ENCODE measurements at places on chromosomes 4 and X.

DNA sequence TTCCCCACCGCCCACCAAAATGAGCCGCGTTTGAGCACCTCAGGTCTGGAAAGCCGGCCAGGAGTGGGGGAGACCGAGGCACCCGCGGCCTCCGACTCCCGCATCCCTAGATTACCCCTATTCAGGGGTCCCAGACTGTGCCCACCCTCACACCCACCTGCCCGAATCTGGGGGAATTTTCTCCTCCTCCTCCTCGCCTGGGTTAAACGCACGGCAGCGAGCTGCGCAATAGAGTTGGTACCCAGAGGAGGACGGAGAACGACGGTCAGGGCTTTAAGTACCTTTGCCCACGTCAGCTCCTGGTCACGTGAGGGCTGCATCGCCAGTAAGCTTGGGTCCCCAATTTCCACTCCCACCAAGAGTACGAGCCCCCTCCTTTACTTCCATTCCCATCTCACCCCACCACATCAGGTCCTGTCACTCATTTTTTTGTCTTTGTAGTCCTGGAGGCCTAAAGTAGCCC is at the start of gene ARMCX2:
TSS of gene ARMCX2 (minus strand) at position 250 of the 463 bp plus-strand sequence. CDS start 2,262 bp downstream, outside the sequence.
- peak; percentile 17 for DNase-seq

- no peak for DNase-seq
Measured at GRCh38 chr4:1592709-1593417, 91.2 kb downstream of the FAM53A start.

DNA sequence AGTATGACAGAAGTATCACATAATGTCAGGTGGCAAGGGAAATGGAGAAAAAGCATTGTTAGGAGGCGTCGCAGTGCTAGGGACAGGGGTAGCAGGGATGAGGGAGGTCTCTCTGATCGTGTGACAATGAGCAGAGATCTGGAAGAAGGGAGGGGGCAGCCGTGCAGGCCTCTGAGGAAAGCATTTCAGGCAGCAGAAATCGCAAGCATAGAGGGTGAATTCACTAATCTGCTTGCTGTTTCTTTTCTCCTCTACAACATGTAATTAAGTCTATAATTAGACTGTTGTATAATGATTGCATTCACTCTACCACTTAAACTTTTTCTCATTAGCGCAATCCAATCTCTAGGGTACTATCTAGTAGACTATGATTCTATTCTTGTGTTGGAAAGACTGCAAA is 9.1 kb downstream of the CYP4V2 start:
- no peak for DNase-seq

DNA sequence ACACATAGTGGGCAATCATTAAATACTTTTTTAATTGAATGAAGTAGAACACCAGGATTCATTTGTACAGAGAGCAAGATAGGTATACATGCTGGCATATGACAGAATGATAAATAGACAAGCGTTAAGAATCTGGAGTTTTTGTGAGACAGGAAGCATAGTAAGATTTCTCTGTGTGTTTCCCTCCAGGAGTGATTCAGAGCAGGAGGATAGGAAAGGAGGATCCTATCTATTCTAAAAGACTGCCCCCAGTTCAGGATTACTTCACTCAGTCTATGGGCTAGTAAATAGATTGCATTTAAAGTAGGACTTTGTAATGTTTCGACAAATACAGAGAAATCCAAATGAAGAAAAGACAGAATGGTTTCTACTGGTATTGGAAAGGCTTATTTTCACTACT is 423.7 kb downstream of the PDGFC start:
- DNase-seq = no peak

DNA sequence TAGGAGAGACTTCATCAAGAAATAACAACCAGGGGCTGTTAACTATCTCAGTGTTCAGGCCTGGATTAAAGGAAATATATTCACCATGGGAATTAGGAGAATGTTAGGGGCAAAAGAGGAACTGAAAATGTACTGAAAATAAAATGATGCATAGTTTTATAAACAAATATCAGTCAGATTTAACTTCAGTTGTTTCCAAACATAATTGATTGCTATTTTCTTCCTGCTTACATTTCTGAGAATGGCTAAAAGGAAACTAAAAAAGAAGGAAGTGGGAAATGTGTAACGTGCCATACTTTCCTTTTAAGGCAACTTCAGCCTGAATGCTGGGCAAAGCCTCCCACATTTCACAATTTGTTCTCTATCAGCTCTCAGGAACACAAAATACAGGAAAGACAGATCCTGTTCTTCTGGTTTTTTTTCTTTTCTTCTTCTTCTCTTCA is 178.1 kb downstream of the MAML3 start:
- DNase-seq = no peak

- DNase-seq = peak; percentile 61
Measured at GRCh38 chr4:183098723-183099536, at the start of gene WWC2. Gene WWC2, plus strand, starts transcription at chr4:183099257. Its CDS starts 235 bp downstream, at chr4:183099492.

DNA sequence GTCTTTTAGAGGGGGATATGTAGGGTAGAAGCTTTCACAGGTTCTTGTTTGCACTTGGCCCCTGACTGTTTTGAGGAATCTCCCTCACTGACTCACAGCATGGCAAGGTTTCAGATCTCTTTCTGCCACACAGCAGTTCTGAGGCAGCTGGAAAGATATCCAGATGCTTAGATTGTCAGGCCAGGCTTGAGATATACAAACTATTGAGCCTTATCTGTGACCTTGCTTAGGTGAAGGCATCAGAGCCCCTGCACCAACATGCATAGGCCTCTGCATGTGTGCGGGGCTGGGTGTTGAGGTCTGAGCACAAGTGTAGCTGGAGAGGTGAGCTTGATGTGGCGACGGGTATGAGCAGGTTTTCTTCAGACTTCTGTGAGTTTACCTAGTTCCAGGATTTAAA is 80.9 kb upstream of the MSANTD1 start:
- no peak for DNase-seq

DNA sequence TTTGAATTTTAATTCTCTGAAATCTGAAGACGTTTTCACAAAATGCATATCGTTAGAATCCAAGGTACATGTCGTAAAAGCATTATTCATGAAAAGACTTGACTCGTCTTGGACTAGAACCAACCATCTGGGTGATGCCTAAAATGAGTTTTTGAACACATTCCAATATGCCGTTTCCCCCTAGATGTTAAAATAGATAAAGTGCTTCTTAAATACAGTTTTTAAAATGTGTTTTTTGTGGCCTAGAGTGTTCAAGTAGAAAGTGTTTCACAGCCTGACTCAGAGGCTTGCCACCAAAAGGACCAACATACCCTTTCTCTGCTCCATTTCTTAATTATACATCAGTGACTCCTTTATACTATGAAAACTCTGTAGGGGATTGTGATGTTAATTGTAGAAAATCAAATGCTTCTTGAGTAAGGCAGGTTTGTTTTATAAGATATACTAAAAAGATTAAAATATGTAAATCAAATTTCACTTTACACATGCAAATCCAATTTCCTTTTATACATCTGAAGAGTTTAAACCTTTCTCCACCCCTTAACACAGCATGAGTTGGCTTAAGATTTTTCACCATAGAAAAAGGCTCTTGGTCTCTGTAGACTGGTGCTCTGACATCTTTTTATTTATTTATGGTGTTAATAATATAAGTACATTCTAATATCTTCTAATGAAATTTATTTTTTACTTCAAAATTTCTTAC is 48.4 kb downstream of the PRKG2 start:
- DNase-seq = no peak

DNA sequence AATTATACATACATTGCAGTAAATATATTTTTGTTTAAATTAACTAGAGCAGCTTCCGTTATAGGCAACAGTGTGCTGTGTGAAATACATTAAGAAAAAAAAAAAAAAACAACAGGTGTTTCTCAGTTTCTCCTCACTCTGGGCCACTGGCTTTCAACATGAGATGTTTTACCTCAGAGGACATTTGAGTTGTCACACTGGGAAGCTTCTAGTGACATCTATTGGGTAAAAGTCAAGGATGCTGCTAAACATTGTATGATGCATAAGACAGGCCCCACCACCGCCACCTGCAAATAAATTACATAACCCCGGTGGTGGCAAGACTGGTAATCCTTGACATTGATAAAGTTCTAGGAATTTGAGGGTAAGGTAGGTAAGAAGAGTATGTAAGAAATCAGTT is 1512.2 kb downstream of the C4orf33 start:
- no peak for DNase-seq

GRCh38 chr4:109815151-109816081 is at the start of gene GAR1:
Gene GAR1, plus strand, starts transcription at chr4:109815762. Its CDS starts 403 bp downstream, at chr4:109816165.
- peak; percentile 72 for DNase-seq

GRCh38 chr4:26837993-26838842 is 22.4 kb upstream of the STIM2 start:
- DNase-seq = no peak

DNA sequence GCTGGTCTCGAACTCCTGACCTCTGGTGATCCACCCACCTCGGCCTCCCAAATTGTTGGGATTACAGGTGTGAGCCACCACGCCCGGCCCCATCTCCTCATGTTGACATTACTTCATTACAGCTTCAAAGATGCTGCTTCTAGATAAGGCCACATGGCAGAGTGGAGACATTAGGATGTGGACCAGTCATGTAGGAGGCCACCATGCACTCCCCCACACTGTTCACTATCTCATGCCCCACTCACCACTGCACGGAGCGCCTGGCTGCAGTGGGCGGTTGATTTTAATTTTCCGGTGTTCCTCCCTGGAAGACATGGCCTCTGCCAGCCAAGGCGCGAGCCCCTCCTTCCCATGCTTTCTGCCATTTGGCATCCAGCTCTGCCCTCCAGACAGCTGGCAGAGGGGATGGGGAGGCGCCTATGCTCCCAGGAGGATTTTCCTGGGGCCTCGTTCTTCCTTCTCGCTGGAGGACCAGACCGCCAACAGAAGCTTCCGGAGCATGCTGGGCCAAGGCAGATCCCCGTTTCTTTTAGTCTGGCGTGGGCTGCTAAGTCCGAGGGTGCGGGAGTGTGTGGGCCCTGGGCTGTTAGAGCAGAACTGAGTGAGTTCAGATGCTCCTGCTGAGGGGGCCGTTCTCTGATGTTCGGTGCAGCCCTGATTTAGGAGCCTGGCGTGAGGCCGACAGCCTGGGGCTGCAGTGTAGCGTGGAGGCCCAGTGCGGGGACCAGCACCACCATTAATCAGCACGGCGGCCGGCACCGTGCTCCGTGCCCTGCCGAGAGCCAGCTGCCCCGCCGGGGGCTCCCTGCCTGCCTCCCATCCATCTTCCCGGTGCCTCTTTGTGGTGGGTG is 93.1 kb downstream of the SORCS2 start:
- DNase-seq = no peak

- no peak for DNase-seq
Measured at GRCh38 chr4:114613560-114613959, 15.0 kb downstream of the UGT8 start.

DNA sequence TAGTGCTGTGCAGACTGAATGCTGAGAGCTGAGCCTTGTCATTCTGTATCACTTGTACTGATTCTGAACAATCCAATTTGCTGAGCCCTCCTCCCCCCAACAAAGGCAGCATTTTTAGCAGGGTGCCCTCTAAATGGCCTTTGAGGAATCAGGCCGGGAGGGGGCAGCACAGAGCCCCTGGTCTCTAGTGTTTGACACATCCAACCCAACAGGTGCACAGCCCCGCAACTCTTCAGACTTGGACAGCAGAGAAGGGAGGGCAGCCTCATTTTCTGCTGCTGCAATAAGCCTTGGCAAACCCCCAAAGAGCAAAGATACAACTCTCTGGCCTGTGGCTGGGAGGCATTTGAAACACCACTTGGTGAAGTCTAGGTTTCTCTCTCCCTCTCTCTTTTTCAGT is 3.4 kb downstream of the ATP1B4 start:
- no peak for DNase-seq

- DNase-seq = no peak
Measured at GRCh38 chr4:36533944-36534343, 252.5 kb downstream of the DTHD1 start.
